Stimulated activated CD4-positive, alpha-beta T cell treated with anti-CD3 and anti-CD28 coated beads, TNF-alpha, amount 100 ng/mL, for 48 hours (primary cell): ENCODE measurements at places on chromosomes 4 and X.
A peak's percentile ranks its signal among the peaks of the same experiment; 100 is the strongest.

DNA sequence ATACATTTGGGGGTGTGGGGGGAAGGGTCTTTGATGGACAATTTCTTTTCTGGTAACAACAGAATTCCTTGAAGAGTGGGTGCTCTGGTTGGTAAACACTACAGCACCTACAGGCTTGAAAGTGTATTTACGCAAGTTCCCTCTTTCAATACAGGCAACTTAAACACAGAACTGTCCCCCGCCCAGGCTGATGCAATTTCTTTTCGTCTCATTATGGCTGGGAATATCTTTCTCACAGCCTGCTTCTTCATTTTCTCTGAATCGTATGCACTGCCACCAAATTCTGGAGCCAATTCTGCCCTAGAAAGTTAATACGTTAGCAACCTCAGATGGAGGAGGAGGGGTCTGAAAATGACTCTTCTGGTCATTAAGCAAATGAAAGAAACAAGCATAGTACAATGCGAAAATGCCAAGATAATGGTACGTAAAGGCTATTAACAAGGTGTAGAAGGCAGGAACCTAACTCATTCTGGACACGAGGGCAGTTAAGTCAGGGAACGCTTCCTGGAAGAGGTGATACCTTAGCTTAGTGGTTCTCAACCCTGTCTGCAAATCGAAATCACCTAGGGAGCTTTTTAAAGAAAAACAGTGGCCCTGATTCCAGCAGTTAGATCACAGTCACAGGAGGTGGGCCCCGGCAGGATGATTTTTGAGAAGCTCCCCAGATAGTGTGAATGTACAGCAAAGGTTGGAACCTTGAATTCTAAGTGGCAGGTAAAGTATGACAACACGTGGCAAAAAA lies 1.0 kb downstream of the AGA start:
- no peak for DNase-seq

- DNase-seq = no peak
Measured at GRCh38 chr4:99665983-99666382, 8.4 kb upstream of the C4orf54 start.

DNA sequence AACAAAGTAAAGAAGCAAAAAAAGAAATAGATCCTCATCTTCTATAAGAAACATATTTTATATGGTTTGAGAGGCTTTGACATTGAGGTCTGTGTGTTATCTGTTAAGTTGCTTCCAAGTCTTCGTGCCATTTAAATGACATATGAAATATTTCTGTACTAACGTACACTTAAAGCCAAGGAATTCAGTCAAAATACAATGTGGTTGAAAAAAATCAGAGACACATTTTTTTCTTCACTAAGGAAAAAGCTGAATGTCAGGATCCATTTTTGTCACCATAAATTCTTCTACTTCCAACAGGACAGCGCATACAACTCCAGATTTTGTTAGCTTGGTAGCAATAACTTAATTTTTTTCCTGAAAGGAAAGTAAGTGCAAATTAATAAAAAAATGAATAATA lies 168.5 kb downstream of the FAT4 start:
- DNase-seq = no peak

GRCh38 chr4:183905081-183905592 lies at the start of gene STOX2:
STOX2 (plus strand) TSS chr4:183905307; CDS start chr4:183906791, 1,484 bp downstream.
- DNase-seq = no peak

DNA sequence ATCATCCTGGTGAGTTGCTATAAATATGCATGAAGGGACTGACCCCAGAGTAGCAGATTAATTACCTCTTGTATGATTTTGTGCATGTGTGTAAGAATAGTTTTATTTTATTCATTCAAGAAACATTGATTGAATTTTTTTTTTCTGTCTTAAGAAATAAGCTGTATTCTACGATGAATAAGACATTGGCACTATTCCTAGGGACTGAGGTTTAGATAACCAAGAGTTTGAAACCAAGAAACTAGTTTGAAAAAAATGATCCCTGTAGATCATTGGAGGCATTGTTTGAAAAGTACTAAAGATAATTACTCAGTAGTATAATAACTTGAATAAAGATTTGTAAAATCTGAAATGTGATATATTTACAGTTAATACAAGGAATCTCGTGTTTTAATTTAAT lies 1086.9 kb downstream of the PCDH7 start:
- no peak for DNase-seq

DNA sequence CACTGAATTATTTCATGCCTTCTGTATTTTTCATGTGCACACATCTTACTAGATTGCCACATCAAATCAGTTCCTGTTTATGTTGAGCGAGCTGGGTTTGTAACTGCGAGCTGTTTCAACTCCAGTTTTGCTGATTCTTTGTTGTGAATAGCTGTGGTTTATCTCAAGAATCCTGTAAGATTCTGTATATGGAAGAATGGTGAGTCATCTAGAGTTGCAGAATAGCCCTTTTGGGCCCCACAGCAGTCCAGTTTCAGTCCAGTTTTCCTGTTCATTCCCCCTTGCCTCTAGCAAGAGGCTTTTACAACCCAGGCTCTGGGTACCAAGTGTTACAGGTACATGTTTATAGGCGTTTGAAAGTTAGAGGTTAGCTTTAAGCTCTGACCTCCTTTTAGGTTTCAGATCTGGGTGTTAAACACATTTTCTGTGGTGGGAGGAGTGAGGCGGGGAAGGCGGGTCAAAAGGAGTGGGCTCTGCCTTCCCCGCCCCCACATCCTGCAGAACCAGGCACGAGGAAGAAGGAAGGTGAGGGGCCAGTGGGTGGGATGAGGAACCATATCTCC lies 32.7 kb downstream of the TBC1D14 start:
- DNase-seq = peak; percentile 12

GRCh38 chr4:78642934-78643333 lies 91.4 kb downstream of the ANXA3 start:
- no peak for DNase-seq

GRCh38 chrX:19810006-19810774 lies 77.2 kb downstream of the SH3KBP1 start:
- no peak for DNase-seq

- no peak for DNase-seq
Measured at GRCh38 chr4:176229645-176230044, 34.3 kb upstream of the SPATA4 start.

- no peak for DNase-seq
Measured at GRCh38 chr4:159013692-159014091, 89.2 kb upstream of the RAPGEF2 start.

DNA sequence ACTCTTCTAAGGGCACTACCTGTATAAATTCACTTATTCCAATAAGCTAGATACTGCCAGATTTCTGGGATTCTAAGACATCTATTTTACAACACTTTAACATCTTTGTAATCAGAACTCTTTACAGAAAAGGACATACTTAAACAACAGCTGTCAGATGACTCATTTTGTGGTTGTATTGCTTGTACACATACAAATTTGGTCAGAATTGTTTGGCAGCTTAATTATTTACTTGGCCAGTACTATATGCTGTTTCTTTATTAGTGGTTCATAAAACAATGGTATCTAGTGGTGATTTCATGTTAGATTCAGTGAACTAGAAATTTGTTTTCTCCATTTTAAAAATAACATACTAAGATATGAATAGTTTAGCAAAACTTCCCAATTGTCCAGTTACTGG lies 27.2 kb downstream of the PALLD start:
- no peak for DNase-seq

DNA sequence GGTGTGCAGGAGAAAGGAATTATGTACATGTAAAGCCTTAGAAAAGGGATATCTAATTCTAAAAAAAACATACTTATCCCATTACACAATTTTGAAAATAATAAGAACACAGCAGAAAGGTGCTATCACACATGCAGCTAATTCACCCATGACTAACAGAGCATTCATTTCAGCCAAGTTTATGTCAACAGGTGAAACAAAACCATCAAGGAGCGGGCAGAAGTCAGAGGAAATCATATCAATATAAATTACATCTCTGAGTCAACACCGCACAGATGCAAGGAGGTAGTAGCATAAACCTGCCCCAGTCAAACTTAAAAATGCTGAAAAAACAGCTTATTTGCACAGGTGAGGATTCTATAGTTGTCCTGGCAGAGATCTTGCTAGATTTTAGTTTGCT lies 197.9 kb downstream of the PRDM5 start:
- no peak for DNase-seq
